ENCODE measurements at places on chromosomes 1 and 21.
A peak's percentile ranks its signal among the peaks of the same experiment; 100 is the strongest.

DNA sequence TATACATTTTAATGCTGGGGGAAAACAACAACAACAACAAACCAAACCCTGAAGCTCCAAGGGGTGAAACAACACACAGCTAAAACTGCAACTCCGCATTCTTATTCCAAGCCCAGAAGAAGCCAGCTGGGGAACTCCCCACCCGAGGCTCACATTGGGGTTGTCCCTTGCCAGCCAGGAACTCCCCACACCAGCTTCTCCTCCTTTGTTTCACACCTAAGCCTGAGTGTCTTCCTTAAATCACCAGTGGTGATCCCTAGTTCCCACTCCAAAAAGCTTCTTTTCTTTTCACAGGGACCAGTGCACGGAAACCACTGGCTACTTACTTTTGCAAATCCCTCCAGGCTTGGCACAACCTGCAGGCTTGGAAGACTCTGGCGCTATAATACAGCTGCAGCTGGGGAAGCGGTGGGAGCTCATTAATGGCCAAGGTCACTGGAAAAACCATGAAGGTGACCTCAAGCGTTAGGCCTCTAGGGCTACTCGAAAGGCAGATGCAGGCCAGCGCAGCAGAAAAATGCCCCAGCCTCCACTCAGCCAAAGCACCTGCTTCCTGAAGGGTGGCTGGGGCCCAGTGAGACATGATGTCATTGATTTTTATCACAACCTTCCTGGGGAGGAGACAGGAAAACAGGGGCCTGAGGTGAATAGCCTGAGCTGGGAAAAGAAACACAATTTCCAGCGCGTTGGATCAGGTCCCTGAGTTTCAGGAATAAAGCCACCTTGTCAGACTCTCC is 40.1 kb downstream of the TLR5 start:
- DNase-seq, result peak; percentile 65

GRCh38 chr1:41714638-41715389 is 203.9 kb downstream of the HIVEP3 start:
- DNase-seq, result peak; percentile 65

DNA sequence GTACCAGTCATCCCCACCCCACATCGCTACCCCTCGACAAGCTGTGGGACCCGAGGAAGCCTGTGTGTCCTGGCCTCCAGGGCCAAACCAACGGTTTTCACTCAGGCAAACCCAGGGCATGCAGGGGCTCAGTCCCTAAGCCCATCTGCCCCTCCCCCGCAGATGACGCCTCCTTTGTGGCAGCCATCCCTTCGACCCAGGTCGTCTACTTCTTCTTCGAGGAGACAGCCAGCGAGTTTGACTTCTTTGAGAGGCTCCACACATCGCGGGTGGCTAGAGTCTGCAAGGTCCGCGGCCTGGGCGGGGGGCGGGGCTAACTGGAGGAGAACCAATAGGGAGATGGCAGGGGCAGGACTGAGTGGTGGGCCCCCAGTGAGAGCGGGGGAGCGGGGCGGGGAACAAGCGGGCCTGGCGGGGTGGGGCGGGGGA is 7.4 kb downstream of the SEMA4A start:
- peak; percentile 76 for DNase-seq

- DNase-seq, result no peak
Observed at GRCh38 chr21:15837645-15838044, 107.9 kb downstream of the USP25 start.

GRCh38 chr1:29962831-29963247 is 726.5 kb downstream of the PTPRU start:
- DNase-seq, result no peak

GRCh38 chr1:1240348-1240732 is 6.2 kb downstream of the C1QTNF12 start:
- DNase-seq, result no peak

GRCh38 chr21:43958364-43959158 is 53.5 kb upstream of the TRAPPC10 start:
- no peak for DNase-seq

DNA sequence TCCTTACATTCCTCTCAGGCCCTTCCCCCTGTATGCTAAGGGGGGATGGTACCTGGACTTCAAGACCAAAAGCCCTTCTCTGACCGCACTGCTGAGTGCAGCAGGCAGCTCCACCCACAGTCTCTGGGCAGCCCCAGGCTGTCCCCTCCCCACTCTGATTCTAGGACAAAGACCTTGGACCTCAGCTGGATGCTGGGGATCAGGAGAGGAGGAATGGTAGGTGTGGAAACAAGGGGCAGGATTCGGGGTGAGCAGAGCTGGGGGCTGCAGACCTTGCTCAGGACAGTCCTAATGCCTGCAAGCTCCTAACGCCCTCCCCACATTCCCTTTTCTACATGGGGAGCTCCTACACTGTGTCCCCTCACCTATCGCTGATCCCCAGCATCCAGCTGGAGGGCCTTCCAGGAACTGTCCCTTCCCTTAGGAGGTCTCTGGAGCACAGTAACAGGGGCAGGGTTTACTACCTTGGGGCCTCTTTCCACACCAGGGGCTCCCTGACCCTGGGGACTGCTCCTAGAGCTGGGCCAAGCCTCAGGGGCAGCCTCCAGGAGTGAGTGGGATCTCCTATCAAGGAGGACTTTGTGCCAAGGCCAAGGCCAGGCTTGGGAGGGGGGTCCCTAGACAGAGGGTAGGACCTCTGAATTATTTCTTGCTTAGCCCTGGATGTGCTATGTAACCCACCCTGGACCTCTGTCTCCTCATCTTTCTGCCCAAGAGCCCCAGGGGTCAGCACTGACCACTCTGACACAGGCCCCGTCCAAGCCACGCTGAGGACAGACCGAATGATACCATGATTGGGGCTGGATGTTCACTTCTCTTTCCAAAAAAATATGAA is 5.6 kb downstream of the CLDN19 start:
- DNase-seq, result no peak

- no peak for DNase-seq
Observed at GRCh38 chr1:39016604-39017171, 9.5 kb upstream of the NDUFS5 start.

GRCh38 chr1:175713381-175713780 is 30.0 kb downstream of the TNR start:
- no peak for DNase-seq

DNA sequence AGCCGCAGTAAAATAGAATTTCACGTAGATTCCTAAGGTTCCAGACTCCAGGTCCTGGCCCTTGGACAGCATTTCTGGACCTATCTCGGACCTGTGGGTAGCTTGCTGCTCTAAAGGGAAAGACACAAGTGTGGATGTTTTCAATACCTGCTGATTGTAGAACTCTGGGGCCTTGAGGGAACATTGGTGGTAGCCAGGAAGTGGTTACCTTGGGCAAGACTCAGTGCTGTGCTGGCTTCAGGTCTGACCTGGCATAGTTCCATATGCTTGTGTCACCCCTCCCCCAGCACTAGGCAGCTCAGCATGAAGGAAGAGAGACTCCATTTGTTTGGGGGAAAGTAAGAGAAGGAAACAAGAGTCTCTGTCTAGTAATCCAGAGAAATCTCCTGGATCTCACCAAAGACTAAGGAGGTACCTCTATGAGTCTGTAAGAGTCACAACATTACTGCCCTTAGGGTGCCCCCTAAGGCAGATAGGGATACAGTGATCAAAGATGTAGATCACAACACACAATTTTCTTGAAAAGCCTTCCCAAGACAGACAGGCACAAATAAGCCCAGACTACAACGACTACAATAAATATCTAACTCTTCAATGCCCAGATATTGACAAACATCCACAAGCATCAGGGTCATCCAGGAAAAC is 398.8 kb downstream of the TGFB2 start:
- DNase-seq, result no peak

DNA sequence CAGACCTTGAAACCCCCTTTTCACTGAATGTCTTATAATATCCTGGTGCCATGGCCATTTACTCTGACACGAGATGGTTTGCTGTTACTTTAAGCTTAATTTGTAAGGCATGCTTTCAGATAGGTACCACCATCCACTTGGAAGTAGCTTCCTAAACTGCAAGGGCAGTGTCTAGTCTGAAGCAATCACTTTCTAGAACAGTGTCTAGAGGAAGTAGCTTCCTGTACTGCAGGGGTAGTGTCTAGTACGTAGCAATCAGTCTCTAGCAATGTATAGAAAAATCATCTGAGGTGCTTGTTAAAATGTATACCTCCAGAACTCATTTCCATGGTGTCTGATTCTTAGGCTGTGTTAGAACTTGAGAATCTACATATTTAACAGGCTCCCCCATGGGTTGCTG is 42.5 kb downstream of the ZBTB40 start:
- DNase-seq, result no peak

DNA sequence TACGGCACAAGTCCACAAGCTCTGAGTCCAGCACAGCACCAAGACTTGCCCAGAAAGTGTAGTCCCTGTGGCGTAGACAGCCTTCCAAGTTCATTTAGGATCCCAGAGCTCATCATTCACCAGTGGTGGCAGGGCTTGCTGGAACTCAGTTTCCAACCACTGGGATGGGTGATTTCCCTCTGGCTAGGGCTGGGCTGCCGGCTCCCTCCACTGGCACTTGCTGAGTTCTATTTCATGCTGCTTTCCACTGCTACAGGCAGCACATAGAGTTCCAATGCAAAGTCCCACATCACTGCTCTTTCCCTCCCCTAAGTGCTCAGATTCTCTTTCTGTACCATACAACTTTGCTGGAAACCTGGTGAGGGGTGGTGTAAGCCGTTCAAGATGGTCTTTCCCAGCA is 510.3 kb upstream of the TMPRSS15 start:
- no peak for DNase-seq

GRCh38 chr1:235859789-235860188 is 6.9 kb downstream of the LYST start:
- no peak for DNase-seq

- no peak for DNase-seq
Observed at GRCh38 chr1:241716915-241717656, 65.0 kb downstream of the WDR64 start.

GRCh38 chr1:108627256-108627655 is 33.6 kb downstream of the HENMT1 start:
- DNase-seq, result no peak

DNA sequence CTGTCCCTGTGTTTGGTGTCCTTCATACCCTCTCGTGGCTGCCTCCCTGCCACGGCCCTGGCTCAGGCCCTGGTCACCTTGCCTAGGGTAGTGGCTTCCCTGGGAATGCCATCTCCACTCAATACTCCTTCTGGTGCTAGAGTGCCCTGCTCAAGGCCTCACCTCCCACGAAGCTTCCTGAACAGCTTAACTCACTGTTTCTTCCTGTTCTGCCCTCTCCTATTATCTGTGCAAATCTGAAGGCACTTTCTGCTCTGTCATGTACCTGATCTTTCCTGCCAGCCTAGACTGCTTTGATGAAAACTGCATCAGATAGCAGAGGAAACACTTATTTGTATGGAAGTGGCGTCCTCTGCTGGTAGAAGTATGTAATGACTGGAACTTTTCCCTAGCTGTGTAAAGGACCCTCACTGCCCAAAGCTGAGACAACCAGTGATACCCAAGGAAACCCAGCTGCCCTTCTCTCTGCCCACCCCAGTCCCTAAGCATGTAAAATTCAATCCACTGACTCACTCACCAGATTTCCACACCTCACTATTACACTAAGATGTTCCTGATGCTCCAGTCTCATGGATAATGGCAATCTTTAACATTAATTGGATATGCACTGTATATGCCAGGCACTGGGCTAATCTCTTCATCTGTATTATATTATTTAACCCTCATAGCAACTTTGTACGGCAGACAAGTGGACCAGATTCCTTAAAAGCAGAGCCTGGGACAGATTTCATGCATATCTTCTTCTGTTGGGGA is 36.2 kb upstream of the BTG2 start:
- DNase-seq, result peak; percentile 74

DNA sequence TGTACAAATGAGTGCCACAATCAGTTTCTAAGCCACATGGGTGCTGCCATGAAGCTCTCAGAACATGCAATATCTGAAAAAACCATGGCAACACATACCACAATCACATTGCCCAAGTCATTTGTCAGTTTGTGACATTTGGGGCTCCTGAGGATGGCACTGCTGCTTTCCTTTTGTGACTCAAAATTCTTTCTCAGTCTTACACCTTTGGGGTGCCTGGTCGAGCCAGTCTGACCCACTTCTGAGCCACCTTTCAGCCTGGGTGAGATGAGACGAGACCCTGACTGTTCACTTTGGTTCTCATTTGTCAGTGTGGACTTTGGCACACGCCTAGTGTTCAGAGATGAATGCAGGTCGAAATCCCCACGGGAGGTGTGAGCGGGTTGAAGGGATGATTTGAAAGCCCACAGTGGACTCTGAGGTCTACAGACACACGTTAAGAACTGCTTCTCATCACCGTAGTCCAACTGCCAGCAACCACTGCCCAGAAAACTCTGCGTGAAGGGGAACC is 8.0 kb downstream of the BATF3 start:
- DNase-seq, result no peak

GRCh38 chr1:99645699-99646531 is at the start of gene PALMD:
PALMD (plus strand) TSS chr1:99646113; CDS start chr1:99646318, 205 bp downstream.
- DNase-seq, result no peak

GRCh38 chr1:157404063-157404501 is 148.2 kb downstream of the FCRL5 start:
- DNase-seq, result no peak

GRCh38 chr1:110610696-110611286 is 4.6 kb upstream of the KCNA2 start:
- DNase-seq, result no peak

- DNase-seq, result no peak
Observed at GRCh38 chr1:242086706-242087105, 87.8 kb upstream of the MAP1LC3C start.

- no peak for DNase-seq
Observed at GRCh38 chr21:42850866-42851391, 28.4 kb downstream of the WDR4 start.

DNA sequence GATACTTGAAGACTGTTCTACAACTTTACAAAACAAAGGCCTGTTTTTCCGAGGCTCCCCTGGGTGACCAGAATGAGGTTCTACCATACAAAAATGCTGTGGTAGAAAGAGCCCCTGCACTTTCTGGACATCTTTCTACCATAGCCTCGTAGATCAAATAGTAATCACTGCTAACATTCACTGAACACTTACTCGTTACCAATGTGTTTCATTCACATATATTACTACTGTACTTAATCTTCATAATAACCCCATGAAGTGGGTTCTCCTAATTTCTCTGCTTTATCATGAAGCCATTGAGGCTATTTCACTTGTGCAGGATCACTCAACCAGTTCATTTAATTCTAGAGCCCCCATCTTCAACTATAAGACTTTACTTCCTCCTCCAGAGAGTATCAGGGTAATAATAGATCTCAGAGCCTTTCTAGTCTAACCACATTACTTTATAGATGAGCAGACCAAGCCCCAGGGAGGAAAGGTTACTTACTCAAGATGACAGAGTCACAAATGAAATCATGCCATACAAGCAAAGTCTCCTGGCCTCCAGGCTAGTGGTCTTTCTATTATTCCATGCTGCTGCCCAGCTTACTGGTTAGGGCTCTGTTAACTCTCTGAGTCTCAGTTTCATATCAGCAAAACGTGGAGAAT is 46.7 kb upstream of the OSBPL9 start:
- DNase-seq, result no peak

DNA sequence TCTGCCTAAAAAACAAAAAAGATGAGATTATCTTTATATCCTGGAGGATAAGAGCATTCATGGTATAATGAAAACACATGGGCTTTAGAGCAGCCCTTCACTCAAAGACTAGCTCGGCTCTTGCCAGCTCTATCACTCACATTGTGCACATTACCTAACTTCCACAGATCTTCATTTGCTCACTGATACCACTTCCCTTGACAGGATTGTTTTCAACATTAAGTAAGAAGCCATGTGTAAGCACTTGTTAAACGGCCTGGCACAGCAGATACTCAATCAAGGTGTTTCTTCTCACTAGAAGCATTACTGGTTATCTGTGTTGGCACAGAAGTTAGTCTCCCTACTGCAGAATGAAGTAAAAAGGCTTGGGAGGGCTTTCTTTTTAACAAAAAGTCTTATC is 18.7 kb downstream of the LPGAT1 start:
- DNase-seq, result no peak

- DNase-seq, result no peak
Observed at GRCh38 chr1:203600782-203601513, 25.7 kb upstream of the ATP2B4 start.
